Stimulated activated CD8-positive, alpha-beta memory T cell treated with anti-CD3 and anti-CD28 coated beads, Interleukin-7, amount 100 ng/mL, for 48 hours (primary cell): ENCODE measurements at places on chromosomes 13 and 19.

DNA sequence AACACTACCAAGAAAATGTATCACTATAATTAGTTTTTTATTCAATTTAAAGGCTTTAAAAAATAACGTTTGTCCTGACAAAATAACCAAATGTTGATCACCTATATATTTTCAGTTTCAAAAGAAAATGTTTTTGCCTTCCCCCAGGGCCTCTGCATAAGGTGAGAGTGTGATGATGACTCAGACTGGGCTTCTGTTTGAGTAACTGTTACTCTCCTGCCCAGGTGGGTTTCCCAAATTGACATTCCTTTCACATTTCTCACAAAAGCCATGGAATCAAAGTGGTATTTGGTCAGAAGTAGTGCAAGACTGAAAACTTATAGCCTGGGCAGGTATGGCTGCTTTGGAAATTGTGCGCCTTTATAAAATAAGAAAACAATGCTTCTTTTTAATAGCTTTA is 180.6 kb downstream of the COG6 start:
- no peak for DNase-seq

DNA sequence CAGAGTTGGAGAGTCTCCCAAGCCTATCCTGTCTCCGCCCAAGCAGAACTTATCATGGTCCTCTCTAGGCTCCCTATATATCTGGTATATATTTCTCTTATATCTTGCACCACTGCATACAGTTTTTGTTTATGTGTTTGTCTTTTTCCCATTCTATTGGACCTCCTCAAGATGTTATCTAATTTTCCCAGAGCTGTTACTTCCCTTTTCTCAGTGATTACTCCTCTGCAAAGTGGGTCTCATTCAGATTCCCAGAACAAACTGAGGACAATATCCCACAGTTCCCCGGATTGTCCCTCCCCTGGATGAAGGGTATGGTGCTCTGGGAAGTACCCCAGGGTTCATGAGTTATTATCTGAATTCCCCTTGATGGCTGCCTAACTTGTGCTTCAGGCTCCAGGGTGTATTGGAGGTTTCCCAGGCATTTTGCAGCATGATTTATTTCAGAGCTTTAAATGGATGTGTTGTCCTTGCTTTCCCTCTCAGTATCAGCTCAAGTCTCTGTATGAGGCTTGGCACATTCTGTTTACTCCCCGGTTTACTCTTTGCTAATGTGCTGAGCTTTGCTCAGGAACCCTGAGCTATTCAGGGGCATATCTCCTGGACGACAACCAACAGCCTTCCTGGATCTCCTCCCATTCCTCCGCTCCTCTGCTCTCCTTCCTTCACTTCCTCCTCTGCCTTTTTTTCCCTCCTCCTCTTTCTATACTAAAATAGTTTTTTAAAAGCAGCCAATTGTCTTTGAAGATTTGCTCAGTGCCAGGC is 329.3 kb downstream of the SPRY2 start:
- no peak for DNase-seq

GRCh38 chr13:109476001-109476400 is 310.4 kb downstream of the IRS2 start:
- DNase-seq, result no peak

DNA sequence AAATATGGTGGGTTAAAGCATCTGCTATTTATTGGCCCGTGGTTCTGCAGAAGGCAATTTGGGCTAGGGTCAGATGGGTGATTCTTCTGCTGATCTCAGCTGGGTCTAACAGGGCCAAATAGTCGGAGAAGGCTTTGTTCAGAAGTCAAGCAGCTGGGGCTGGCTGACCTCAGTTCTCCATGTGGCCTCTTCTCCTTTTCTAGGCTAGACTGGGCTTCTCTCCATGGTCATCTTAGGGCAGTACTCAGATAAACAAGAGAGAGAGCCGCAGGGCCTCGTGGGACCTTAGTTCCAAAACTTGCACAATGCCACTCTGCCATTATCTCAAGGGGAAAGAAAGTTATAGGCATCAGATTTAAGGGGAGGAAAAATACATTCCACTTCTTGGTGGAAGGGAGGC is 89.6 kb downstream of the NALCN start:
- no peak for DNase-seq

DNA sequence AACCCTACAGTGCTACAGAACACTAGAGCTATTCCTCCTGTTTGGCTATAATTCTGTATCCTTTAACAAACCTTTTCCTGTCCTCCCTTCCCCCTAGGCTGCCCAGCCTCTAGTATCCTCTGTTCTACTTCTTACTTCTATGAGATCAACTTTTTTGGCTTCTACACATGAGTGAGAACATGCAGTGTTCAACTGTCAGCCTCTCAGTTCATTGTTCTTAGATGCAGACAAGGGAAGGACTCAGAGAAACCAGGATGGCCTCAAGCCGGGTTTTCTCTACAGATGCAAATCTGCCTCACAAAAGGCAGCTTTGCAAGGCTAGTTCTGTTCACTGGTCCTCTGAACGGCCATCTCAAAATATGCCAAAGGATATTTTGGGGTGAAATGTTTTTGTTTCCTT is 18.4 kb downstream of the AMER2 start:
- DNase-seq, result no peak

DNA sequence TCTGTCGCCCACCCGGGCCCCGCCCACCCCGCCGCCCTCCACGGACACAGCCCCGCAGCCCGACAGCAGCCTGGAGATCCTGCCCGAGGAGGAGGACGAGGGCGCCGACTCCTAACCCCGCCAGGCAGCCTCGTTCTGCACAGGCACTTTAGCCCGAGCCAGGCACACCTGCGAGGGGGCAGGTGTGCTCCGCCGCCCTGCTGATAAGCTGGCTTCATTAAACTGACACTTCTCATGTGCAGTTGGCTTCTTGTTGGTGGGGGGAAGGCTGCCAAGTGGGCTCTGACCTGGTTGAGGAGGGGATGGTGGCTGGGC is 8.2 kb downstream of the IL4I1 start:
- no peak for DNase-seq

DNA sequence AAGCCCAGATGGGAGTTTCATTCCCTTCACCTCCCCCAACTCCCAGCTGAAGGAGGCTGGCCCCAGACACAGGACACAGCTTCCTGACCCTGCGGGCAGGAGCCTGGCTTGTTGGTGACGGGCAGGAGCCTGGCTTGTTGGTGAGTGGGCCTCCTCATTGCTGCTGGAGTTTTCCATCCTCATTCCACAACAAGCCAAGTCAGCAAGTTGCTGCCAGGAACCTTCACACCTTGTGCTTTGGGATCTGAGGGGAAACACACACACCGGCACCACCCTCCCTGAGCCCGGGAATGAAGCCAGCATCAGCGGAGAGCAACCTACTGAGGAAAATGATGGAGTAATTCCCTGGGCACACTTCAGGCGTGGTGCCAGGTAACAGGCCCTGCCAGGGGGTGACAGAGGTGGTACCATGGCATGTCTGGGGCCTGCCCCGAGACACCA is 74.9 kb downstream of the ALOX5AP start:
- no peak for DNase-seq

- DNase-seq, result no peak
Observed at GRCh38 chr13:40205771-40206240, 460.6 kb downstream of the FOXO1 start.

DNA sequence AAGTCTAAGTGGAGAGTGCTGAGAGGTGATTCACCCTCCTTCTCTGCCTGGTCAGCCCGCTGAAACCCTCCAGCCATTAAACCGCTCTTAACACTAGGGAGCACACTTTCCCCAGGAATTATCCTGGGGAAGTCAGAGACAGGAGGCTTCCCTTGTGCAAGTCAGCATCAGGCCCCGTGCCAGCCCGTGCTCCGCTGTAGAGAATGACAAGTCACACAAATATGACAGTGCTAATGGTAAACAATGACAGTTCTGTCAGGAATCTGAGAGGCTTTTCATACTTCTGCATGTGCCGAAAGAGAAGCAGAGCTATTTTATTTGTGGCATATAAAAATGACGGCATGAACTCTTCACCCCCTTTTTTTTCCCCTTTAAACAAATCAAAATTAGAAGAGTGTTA is 816.9 kb upstream of the SLC10A2 start:
- DNase-seq, result no peak

DNA sequence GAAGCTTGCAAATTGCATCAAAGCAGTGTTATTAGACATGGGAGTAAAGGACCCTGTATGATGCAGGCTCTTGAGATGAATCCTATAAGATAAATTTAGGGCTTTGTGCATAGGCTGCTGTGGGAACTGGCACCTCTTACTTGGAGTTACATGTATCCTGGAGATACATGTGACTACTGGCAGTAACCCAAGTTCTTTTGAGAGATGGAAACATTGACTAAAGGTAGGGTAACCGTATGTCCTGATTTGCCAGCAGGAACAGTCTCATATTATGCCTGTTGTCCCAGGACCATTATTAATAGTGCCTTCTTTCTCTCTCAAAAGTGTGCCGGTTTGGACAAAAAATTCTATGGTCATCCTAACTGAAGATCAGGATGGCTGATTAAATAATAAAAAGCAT is 195.4 kb downstream of the LACC1 start:
- DNase-seq, result no peak

- DNase-seq, result no peak
Observed at GRCh38 chr19:1300744-1301490, 15.2 kb downstream of the EFNA2 start.

DNA sequence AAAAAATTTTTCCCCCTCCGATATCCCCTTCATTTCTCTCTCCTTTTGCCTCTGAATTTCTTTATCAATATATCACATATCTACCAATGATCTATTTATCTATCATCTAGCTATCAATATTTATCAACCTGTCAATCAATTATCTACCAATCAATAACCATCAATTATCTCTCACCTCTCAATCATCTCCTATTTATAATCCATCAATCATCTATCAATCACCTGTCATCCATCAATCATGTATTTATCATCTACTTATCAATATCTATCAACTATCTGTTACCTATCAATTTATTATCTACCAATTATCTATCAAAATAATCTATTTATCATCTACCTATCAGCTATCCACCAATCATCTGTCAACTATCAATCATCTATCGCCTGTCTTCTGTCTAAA is 17.1 kb downstream of the MBD3L1 start:
- no peak for DNase-seq

DNA sequence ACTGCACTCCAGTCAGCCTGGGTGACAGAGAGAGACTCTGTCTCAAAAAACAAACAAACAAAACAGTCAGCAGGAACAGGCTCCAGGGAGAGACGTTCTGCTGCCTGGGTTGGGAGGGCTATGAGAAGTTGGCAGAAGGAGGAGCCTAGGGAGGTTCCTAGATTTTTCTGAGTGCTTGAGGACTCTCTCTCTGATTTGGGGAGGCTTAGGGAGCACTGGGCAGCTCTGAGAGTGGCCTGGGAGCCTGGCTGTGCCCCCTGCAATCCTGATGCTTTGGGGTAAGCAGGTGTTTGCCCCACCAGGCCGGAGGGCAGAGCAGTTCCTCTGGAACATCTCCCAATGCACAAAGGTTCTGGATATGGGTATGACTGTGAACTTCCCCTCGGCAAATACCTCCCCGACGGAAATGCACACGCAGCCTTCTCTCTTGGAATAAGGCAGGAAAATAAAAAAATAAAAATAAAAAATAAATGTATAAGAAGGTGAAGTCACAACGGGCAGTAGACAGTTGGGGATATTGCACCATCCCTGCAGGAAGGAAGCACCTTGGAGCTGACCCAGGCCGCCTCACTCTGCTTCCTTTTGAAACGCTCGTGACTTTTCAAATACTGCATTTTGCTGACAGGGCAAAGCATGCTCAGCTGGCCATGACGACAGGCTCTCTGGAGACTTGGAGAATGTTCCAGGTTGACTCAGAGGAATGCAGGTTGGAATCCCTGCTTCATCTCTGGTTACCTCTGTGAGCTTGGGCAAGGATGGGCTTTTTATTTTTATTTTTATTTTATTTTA is 26.5 kb upstream of the HOMER3 start:
- DNase-seq, result no peak

- no peak for DNase-seq
Observed at GRCh38 chr13:66364346-66364745, 865.8 kb downstream of the PCDH9 start.

DNA sequence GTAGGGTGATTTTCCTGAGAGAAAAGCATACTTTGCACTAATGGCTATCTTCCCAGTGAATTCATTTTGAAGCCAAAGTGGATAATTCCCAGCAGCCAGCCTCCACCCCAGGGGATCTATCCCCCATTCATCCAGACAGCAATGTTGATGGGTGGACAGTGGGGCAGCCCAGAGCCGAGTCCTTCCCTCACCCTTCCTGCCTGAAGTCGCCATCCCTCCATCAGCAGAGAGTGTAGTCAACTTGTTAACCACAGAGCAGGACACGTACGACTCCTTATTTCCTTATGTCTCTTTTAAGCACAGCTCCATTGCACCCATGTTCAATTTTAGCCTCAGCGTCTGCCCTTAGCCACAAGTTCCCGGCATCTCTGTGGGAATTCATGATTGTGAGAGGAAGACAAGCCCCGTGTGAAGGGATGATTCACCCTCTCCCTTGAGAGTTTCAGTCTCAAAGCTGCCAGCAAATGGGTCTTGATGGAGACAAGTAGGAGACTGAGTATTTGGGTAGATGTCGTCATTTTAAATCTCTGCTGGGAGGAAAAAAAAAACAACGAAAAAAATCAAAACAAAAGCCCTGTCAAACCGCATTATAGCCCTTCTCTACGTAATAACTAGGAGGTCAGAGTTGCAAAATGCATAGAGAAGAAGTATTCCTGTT is 58.3 kb upstream of the MEDAG start:
- no peak for DNase-seq

GRCh38 chr13:24360106-24360505 is 50.7 kb downstream of the C1QTNF9 start:
- no peak for DNase-seq

DNA sequence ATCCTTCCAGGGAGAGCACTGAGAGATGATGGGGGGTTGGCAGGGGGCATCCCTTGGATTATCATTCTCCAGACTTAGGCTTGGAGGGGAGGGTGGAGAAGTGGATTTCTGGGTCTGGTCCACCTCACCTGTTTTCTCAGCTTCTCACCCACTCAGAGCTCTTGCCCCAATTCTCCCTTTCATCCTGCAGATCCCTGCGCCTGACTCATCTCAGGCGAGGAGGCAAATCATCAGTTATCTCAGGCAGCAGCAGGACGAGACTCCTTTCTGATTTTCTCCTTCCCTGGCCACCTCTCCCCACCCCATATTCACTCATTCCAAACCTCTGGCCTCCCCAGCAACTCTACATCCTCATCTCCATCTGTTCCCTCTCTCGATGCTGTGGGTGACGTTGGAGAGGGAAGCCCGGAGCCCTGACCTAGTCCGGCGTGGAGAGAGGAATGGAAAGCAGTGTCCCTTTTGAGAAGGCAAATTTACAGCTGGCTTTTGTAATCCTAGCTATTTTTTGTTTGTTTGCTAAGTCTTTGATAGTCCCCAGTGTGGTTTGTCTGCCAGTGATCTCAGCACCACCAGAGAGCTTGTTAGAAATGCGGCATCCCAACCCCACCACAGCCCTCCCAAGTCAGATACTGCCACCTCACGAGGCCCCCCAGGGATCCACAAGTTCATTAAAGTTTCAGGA is 24.0 kb upstream of the TPT1 start:
- no peak for DNase-seq

GRCh38 chr13:75425216-75426009 is 56.6 kb downstream of the TBC1D4 start:
- no peak for DNase-seq
